T-helper 22 cell (primary cell): ENCODE measurements at places on chromosomes 1 and 21.

GRCh38 chr1:177080564-177080963 is 83.9 kb downstream of the ASTN1 start:
- no peak for DNase-seq

DNA sequence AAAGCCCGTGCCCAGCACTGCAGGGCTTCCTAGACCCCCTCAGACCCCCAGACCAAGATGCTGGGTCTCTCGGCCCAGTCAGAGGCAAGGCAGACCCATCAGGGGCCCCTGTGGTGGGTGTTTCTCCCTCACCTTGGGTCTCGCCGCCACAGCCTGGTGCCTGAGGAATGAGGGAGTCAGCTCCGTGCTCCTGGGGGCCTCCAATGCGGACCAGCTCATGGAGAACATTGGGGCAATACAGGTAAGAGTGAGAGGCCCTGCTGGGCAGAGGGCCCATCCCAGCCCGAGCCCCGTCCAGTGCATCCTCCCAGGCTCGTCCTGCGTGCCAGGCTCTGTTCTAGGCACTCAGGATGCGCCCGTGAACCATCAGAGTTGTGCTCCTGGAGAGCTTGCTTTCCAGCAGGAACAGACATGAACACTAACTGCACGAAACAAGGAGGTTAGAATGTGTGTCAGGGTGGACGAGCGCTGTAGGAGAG is 51.5 kb downstream of the KCNAB2 start:
- no peak for DNase-seq

- DNase-seq, result no peak
Observed at GRCh38 chr1:64228167-64228957, 24.9 kb downstream of the UBE2U start.

- DNase-seq, result no peak
Observed at GRCh38 chr1:85555867-85556573, 24.5 kb upstream of the CCN1 start.

GRCh38 chr1:25700144-25700523 is 83.5 kb downstream of the MAN1C1 start:
- DNase-seq, result no peak

GRCh38 chr1:151401125-151401788 is 1.9 kb downstream of the PSMB4 start:
- no peak for DNase-seq

DNA sequence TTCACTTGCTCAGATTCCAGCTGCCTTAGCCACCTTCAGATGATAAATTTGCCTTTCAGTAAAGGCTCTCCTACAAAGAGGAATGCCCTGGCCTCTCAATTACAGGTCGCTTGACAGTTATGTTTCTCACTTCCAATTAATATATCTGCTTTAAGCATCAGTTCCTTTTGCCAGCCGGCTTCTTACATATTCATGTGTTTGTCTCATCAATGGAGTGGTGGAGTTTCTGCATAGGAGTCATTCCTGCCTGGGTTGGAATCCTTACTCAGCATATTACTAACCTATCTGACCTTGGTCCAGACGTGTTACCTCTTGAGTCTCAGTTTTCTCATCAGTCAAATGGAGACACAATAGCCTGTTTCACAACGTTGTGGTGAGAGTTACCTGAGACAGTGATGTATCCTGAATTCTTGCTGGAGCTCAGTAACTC is 9.4 kb upstream of the SESN2 start:
- DNase-seq, result no peak

- DNase-seq, result no peak
Observed at GRCh38 chr1:59926381-59927123, at the start of gene CYP2J2. TSS of gene CYP2J2 (minus strand) at chr1:59926773. CDS start at chr1:59926746, 27 bp downstream.

DNA sequence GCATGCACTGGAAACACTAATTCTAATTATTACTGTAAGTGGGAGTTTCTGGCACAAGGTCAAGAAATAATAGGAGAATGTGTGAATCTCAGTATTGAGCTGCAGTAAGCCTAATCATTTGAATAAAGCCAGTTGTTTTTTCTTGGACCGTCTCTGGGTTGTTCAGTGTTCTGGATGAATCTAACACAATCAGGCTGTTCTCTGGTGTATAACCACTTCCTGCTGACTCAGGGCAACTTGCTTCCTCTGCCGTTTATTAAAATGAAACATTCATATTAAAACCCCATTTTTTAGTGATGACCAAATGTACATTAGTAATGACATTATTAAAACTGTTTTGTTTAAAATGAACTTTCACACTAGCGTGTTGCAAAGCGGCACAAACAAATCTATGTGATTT is 273.1 kb upstream of the SNX7 start:
- no peak for DNase-seq

DNA sequence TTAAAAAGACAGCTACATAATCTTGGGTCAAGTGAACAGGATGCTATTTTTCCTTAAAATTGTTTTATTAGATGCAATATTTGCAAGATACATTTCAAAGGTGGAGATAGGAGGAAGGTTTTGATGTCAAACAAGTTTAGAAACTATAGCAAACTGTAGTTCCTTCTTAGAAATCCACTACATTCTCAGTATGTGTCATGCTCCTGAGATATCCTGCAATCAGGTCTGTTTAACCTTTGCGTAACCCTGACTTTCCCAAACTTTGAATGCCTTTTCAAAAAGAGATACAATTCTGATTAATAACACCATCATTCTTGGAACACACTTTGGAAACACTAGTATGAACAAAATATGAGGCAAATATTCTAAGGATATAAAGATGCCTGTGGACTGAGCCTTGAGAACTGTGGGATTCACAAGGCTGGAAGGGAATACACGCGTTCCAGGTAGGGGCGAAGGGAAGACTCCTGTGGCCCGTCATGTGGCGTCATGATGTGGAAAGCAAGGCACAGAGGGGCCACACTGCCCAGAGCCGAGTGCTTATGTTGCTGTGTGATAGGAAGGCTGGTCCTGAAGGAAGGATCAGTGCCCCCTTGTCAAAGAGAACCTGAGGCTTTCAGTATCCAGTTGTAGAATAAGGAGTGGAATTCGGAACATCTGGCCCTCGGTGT is 19.6 kb upstream of the TARBP1 start:
- DNase-seq, result no peak

DNA sequence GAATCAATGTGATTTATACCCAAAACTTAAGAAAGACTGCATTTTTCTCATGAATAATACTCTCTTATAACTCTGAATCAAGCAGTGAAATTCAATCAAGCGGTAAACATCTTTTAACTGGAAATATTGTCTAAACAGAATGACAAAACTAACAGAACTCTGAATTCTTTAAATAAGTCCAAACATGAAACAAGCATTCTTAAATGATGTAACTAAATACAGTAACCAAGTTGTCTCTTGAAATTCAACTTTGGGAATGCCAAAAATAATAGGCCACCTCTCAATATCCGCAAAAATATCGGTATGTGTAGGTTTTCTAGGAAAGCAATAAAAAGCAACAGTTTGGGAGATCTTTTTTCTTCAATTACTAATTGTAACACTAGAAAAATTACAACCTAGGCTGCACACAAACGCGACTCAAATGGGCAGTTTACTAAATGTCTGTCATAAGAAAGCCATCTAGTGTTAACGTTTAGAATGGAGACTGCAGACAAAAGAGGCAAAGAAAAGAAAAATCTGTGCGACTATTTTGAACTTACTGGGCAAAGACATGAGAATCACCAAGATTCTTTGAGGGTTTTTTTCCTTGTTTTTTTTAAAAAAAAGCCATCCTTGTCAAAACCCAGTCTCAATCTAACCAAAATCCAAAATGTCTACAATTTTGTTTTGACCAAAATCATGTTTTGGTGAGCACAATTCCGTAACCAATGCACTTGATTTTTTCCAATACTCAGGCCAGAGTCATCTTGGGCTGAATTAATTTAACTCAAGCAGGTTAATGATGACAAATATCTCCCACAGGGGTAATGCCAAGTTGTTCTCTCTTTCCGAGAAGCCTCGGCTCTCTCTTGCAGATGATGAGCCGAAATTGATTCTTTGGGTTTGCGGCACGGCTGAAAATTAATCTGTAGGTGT is 1.3 kb downstream of the SIPA1L2 start:
- no peak for DNase-seq

DNA sequence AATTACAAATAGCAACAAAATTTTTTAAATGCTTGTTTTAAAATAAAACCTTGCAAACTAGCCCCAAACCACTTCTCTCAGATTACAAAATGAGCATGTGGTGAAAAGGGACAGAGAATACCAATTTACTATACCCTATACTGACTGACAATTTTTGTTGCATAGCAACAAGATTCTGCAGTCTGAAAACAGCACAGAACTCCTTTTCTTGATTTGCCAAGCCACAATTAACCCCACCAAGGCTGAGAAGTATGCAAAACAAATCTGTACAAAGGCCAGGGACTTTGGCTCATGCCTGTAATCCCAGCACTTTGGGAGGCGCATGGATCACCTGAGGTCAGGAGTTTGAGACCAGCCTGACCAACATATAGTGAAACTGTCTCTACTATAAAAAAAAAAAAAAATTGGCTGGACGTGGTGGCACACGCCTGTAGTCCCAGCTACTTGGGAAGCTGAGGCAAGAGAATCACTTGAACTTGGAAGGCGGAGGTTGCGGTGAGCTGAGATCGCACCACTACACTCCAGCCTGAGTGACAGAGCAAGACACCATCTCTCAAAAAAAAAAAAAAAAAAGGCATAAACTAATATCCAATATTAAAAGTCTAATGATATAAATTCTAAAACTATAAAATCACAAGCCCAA is 21.8 kb downstream of the ENAH start:
- no peak for DNase-seq

GRCh38 chr1:112620377-112620695 is 704 bp downstream of the CAPZA1 start:
- no peak for DNase-seq

DNA sequence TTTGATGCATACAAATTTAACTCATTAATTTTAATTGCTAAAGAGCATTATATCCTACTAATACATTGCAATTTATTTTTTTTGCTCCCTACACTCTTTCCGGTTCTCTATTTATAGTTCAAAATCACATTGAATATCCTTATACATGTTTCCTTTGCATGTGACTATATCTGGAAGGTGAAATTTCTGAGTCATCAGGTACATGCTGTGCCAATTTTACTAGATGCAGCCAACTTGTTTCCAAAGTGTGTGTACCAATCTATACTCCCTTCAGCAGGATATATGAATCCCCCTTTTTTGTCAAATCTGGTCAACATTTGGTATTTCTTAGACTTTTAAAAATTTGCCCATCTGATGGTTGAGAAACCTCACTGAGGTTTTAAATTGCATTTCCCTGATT is 602.9 kb upstream of the CAMK1G start:
- DNase-seq, result no peak

DNA sequence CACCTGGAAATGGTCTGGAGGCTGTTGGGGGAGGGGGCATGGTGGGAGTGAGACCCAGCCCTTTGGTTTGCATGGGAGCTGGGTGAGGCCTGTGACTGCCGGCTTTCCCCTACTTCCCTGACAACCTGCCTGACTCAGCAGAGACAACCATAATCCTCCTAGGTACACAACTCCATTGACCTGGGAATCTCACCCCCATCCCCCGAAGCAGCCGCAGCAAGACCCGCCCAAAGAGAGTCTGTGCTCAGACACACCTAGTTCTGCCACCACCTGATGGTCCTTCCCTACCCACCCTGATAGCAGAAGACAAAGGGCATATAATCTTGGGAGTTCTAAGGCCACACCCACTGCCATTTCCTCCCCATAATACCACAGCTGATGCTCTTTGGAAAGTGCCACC is 168.6 kb downstream of the GIPC2 start:
- no peak for DNase-seq

DNA sequence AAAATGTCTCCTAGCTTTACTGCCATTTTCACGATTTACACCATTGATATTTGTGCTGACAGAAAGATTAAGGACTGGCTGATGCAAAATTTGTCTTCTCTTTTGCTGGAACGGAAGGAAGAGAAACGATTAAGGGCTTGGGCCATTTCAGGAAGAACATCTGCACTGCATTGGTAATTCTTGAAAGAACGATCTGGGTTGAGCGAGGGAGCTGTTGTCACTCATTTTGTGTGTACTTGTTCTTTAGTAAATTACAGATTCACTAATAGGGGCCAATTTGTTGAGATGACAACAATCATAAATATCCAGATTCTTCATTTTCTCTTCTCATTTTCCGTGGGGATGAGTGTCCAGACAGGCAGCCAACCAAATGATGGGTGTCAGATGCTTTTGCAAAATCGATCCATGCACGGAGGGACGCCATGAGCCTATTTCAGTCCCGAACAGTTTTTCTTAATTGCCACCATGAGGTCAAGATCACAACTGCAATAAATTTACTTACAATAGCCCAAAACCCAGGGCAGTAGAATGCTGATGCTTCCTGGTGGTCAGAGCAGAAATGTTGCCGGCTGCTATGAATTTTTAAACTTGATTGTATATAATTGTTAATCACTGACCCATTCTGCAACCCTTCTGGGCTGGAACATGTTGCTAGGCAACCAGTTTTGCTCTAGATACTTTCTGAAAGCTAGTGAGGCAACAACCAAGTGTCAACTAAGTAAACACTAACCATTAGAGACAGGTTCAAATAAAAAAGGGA is 132.4 kb upstream of the TIAM1 start:
- DNase-seq, result no peak

- DNase-seq, result no peak
Observed at GRCh38 chr21:38444691-38445090, 53.6 kb downstream of the ERG start.

GRCh38 chr1:207414606-207415108 is 39.5 kb upstream of the CR2 start:
- DNase-seq, result no peak

DNA sequence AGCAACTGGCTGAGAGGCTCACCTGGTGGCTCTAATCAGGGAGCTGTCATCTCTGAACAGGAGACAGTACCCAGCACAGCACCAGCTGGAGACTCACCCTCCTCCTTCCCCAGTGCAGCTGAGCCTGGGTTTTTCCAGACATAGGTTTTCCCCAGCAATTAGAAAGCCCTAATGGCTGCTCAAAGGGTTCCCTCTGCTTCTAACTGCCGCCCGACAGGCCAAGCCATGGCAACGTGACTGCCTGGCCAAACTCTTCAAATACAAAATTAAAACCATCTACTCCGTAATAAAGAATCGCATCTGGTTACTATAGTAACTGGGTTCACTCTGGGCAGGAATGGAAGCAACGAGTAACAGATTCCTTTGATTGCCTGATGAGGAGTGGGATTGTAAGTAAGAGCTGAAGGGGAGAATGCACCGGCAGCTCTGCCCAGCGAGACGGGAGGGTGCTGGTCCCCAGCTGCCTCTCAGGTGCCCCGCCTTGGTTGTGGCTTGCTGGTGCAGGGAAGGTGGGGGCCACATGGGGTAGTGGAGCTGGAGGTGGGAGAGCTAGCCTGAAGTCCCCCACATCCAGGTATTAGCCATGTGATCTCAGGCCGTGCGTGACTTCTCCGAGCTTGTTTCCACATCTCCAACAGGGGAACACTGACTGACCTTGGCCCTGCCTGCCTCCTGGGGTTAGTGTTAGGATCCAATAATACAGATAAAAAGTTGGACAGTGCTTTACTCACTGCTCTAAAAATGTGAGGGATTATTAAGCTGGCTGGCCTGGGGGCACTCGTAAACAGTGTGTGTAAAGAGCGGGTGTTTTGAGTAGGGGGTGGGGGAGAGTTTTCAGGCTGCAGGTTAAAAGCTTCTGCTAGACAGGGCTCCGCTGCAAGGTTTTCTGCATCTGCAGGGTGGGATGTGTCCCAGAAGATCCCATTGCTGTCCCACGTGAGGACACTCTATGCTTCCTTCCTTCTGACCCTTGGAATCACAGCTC is 94.2 kb downstream of the KCNN3 start:
- DNase-seq, result no peak

GRCh38 chr1:210499956-210500355 is 171.3 kb downstream of the HHAT start:
- DNase-seq, result no peak

GRCh38 chr1:56920591-56921001 is 45.2 kb downstream of the C8B start:
- no peak for DNase-seq

GRCh38 chr1:52907068-52907811 is 14.3 kb downstream of the ECHDC2 start:
- DNase-seq, result no peak
